Right atrium auricular region (tissue), 2 donors: ENCODE measurements at places on chromosomes 4 and X.

DNA sequence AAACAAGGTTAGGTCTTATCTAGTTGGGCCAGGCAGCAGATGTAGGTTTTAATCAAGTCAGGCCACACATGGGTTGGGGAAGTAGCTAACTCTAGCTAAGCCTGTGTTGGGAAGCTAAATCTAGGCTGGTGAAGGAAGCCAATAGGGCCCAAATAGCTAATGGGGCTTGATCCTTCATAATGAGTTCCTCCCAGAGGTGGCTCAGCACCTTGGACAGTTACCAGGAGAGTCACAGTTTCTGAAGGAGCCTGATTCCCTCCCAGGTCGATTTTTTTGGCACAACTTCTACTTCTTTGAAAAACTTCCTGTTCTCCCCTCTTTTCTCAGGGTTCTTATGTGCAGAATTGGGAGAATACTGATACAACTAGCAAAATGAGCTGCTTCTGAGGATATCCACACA, 242.5 kb upstream of the PRPS2 start:
- no peak for DNase-seq

DNA sequence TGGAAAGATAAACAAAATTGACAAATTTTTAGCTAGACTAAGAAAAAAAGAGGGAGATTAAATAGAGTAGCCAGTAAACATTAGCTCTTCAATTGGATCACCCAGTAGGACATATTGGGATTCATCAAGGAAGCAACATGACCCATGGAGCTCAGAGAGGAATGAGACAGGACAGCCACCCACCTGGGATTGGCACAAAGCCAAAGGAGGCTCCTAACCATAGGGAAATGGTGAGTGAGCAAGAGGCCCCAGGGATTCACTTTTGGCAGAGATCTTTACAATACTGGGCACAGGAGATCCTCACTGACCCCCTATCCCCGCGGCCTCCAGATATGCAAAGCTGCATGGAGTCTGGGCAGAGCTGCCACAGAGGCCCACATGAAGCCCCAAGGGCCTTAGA, 34.8 kb upstream of the CXCL6 start:
- no peak for DNase-seq

DNA sequence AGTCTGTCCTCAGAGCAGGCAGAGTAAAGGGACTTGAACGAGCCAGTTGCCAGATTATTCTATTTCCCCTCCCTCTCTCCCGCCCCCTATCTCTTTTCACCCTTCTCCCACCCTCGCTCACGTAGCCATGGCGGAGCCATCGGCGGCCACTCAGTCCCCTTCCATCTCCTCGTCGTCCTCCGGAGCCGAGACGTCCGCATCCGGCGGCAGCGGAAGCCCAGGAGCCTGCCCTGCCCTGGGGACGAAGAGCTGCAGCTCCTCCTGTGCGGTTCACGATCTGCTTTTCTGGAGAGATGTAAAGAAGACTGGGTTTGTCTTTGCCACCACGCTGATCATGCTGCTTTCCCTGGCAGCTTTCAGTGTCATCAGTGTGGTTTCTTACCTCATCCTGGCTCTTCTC, 106.2 kb upstream of the SMAD1 start:
- no peak for DNase-seq

- DNase-seq, result no peak
Measured at GRCh38 chrX:84219551-84219950, 31.6 kb upstream of the RPS6KA6 start.

- no peak for DNase-seq
Measured at GRCh38 chr4:115759231-115759630, 645.8 kb upstream of the NDST4 start.

DNA sequence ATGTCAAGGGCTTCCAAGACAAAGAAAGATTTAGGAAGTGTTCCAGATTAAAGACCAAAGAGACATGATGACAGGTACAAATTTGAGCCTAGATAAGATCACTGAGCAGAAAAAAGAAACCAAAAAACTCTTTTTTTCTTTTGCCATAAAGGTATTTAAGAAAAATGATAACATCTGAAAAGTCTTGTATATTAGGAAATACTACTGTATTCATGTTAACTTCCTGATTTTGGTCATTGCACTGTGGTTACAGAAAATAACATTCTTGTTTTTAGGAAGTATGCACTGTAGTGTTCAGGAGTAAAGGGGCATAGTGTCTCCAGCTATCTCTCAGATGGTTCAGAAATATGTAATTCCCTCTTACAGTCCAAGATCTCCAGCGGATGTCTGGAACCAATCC, 37.1 kb downstream of the RWDD4 start:
- no peak for DNase-seq

- no peak for DNase-seq
Measured at GRCh38 chr4:102335616-102336015, 9.7 kb downstream of the SLC39A8 start.

- no peak for DNase-seq
Measured at GRCh38 chr4:124953061-124953460, 240.5 kb upstream of the ANKRD50 start.

DNA sequence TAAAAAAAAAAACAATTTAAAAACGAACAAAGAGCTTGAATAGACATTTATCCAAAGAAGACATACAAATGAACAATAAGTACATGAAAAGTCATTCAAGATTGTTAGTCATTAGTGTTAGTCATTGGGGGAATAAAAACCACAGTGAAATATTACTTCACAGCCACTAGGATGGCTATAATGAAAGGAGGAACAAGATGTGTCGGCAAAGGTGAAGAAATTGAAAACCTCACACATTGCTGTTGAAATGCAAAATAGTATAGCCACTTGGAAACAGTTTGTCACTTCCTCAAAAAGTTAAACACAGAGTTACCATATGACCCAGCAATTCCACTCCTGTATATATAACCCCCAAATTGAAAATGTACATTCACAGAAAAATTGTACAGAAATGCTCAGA, 45.2 kb upstream of the SLC39A8 start:
- no peak for DNase-seq

- DNase-seq, result no peak
Measured at GRCh38 chr4:86089781-86090323, 270.0 kb downstream of the MAPK10 start.

DNA sequence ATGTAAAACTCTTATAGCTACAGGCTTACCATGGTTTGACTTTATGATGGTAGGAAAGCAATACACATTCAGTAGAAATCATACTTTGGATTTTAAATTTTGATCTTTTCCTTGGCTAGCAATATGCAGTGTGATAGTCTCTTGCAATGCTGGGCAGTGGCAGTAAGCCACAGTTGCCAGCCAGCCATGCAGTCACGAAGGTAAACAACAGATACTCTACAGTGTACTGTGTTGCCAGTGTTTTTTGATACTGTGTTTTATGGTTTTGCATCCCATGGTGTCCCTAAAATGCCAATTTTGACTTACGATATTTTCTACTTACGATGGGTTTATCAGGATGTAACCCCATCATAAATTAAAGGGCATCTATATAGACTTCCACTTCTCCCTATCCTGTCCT, 24.8 kb upstream of the KLF3 start:
- DNase-seq, result no peak

DNA sequence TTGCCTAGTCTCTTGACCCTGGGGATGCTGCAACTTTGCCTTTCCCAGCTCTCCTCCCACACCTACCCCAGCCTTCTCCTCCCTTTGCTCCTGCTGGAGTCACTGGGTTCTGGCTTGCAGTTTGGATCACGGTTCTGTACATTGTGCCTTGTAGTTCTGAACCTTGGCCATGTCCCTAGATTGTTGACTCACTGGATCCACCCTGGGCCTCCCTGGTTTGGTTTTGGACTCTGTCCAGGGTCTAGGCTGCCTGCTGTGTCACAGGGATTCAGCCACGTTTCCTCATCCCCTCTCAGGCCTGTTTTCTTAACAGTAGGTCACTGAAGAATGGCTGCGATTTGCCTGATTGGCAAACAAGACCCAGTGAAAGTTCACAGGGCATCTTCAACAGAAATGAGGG, 11.5 kb upstream of the GABRE start:
- no peak for DNase-seq

DNA sequence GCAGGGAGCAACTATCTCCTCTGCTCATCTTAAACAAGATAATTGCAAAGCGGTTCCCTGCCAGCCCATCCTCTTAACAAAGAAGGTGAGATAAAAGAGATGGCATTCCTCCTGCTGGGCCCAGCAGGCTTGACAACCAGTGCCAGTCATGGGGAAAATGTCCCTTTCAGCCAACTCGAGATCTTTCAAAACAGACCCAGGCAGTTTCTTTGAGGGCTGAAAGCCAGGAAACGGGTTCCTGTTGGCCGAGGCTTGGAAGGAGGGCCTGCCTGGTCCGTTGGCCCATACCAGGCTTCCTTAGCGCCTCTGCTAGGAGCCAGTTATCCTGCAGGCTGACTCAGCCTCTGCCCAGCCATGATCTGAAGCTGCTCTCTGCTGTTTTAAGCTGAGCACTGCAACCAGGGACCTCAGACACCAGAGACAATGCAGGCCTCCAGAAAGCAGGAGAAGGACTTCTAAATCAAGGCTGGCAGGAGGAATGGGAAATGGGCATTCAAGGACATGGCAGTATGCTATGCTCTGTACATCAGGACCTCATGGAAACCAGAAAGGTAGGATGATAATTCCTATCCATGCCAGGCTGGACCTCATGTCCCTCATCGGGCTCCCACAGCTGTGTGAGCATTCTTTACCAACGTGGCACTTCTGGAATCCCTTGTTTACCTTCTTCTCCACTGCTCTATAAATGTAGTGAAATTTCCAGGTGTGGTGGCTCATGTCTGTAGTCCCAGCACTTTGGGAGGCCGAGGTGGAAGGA, 42.4 kb upstream of the SLC2A9 start:
- DNase-seq, result peak; percentile 80

GRCh38 chr4:4386296-4386735, 586 bp upstream of the NSG1 start:
- DNase-seq, result no peak

DNA sequence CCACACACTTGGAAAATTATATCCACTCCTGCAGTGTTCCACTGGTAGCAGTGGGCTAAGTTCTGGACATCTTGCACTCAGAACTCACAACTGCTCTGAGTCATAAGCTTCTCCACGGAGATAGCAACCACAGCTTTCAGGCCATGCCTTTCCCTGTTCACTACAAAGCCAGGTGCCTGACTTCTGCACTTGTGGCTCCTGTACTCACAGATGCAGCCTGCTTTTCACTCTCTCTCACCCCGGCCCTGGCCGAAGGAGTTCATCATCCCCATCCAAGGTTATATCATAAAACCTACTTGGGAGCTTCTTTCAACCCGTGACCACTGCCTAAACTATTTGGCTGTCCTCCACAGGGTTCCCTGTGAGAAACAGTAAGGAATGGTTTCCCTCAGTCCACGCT, 999.4 kb downstream of the GLUD2 start:
- DNase-seq, result no peak

DNA sequence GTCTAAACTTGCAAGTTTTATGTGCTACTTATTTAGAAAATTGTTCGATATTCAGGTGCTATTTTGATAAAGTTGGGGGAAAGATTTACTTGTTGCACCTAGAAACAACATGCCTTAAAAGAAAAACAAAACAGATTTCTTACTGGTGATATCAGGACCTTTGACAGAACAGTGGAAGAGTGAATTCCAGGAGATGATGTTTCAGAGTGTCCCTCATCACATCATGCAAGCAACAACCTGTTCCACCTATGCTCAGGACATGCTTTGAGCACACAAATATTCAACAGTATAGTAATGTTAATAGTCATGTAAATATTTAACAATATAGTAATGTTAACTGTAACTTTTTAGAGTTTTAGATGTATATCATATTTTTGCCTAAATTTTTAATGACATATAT, 23.9 kb upstream of the RNF128 start:
- DNase-seq, result no peak

DNA sequence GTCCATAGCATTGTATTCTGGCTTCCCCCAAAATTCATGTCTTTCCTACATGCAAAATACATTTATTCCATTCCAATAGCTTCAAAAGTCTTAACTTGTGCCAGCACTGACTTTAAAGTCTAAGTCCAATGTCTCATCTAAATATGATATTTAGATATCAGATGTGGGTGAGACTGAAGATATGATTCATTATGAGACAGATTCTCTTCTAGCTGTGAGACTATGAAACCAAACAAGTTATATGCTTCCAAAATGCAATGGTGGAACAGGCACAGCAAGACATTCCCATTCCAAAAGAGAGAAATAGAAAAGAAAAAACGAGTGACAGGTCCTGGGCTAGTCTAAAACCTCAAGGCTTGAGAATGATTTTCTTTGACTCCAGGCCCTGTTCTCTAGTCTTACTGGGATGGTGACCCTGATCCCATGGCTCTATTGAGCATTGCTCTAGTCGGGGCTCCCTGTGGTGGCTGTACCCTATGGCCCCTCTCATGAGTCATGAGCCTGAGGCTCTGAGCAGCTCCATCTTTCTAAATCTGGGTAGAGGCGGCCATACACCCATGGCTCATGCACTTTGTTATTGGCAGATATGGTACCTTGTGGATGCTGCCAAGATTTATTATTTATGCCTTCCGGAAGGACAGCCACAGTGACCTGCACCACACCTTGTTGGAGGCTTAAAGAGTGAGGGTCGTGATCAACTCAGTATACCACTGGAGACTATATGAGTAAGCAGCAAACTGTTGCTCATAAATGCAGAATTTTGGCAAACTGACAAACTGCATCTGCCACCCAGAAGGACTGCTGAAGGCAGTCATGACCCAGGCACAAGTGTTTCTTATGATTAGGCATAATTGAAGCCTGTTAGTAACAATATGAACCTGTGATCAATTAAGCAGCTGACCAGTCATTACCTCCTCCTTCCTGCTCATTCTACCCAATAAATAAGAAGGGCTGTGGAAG, 38.5 kb upstream of the BOD1L1 start:
- DNase-seq, result no peak

DNA sequence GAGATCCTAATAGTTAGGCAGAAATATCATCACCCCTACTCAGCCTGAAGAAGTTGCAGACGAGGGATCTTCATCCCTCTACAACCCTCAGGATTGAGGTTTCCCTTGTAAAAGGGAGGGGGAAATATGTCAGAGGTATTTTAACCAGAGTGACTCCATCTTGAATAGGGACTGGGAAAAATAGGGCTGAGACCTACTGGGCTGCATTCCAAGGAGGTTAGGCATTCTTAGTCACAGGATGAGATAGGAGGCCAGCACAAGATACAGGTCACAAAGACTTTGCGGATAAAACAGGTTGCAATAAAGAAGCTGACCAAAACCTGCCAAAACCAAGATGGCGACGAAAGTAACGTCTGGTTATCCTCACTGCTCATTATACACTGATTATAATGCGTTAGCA, 17.5 kb downstream of the IL13RA2 start:
- no peak for DNase-seq
